SIG-M5 (cell line): ENCODE measurements at places on chromosomes 11 and 22.
A peak's percentile ranks its signal among the peaks of the same experiment; 100 is the strongest.

DNA sequence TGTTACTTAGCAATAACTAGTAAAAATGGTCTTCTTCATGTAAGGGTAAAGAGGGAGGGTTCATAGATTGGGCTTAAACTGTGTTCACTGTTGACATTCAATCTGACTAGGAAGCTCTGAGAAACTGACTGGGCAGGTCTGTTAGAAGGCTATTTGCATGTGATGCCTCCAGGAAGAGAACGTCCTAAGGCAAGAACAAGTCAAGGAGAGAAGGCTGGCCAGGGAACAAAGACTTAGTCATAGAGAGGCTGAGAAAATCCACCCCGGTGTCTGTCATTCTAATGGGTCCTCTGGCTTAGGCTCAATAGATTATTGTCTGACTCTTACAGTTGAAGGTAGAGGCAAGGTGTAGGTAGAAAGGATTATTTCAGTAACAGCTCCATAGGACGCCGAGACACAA, 50.3 kb upstream of the CD44 start:
- no peak for DNase-seq

DNA sequence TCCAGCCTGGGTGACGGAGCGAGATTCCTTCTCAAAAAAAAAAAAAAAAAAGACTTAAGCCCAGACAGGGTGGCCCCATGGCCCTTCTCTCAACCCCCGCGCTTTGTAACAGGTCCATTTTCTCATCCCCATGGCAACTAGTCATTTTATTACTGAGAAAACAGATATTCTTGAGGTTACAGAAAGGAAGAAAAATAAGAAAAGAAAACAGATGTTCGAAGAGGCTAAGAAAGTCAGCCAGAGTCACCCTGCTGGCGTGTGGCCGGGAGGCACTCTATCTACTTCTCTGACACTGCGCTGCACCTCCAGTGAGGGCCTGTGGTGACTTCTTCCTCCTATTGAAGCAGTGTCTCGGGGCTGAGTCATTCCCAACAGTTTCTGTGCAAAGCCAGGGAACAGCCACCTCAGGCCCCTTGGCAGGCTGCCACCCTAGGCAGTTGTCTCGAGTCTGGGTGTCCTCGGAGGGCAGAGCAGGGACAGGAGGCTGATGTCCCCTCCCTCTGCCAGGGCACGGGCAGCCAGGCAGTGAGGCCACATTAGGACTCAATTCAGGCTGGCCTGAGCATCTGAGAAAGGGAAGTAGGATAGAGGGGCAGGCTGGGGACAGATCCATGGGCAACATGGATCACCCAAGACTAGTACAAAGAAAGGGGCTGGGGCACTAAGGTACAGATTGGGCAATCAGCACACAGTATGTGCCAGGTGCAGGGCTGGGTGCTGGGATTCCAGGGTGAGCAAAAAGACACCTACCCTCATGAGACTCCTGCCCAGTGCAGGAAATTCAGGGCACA, 16.4 kb upstream of the SYVN1 start:
- DNase-seq, result peak; percentile 74

DNA sequence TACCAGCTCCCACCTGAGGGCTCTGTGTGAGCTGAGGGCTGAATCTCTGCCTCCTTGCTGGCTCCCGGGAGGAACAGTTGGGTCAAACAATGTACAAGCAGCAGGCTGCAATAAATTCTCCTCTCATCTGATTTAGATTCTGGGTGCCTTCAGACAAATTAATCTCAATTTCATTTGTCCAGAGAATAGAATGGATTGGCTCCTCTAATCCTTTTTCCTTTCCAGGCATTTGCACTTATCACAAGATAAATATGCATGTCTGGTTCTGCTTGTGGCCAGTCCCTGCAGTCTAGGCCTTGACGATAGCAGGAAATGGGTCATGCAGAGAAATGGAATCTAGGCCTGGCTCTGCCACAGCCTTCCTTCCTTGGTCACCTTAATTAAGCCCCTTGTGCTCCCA, 28.7 kb downstream of the UPB1 start:
- no peak for DNase-seq

GRCh38 chr22:48864748-48865147, 962.9 kb downstream of the BRD1 start:
- no peak for DNase-seq

GRCh38 chr11:129315781-129316579, 59.7 kb upstream of the BARX2 start:
- no peak for DNase-seq

GRCh38 chr11:12148466-12148865, 38.1 kb downstream of the MICAL2 start:
- DNase-seq, result no peak

DNA sequence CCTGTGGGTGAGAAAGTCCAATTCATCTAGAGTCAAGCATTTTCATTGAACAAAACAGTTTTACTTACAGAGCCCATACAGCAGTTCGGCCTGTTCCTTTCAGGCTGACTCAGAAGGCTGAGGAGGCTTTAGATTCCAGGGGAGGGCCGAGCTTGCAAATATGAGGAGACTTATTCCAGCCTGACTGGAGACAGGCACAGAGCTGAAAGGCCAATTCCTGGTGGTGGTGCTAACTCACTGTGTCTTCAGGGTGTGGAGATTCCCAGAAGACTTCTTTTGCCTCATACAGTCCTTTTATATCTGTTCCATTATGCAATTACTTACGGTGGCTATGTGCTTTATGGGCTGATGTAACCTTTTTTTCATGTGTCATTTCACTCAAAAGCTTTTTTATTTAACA, at the start of gene OR51E2:
OR51E2 (minus strand) TSS at position 269 of the 400 bp plus-strand sequence. CDS start 15,142 bp downstream, outside the sequence.
- DNase-seq, result no peak

DNA sequence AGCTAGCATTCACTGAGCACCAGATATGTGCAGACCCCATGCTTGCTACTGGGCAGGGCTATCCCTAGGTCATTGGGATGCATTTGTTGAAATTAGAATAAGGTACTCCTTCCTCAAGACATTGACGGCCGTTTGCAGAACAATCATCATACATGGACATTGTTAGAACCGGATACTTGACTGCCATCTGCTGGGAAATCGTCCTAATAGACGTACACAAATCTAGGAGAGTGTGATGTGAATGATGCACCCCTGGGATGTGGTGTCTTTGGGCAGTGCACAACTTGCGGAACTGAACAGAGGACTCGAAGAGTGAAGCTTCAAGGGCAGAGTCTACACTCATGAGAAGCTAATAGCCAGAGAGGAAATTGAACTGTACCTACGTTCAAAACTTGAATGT, 35.9 kb downstream of the MYO18B start:
- no peak for DNase-seq

DNA sequence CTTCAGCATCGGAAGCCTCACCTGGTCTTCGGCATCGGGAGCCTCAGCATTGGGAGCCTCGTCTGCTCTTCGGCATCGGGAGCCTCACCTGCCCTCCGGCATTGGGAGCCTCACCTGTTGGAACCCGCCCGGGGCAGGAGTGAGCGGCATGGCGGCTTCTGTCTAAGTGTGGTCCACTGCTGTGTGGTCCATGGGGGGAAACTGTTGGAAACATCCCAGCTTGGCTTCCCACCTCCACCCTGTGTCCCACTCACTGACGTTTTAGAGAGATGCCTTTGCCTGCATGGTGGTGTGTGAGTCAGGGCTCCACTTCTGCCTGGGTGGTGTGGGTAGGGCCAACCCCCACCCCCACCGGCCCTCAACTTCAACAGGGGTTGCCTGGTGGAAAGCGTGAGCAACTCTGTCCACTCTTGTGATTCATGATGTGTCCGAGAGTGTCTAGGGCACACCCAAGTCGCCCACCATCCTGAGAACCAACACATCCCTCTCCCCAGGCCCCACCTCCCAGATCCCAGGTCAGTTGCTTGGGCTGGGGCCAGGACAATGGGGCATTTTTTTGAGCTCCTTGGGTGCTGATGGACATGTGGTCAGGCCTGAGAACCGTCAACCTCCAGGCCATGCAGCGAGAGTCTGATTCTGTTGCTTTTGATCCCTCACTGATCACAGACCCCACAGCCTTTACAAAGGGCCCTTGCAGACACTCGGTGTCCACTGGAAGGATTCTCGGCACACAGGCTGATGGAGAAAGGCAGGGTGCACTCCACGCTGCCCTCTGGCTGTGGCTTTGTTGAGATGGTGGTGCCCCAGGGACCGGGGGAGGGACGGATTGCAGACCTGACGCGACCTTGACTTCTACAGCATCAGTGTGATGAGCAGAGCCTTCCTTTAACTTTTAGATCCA, 406.7 kb downstream of the TBC1D22A start:
- no peak for DNase-seq

- DNase-seq, result no peak
Observed at GRCh38 chr11:90601261-90601660, 378.4 kb upstream of the CHORDC1 start.

GRCh38 chr11:88739524-88739923, 326.3 kb downstream of the GRM5 start:
- DNase-seq, result no peak

GRCh38 chr11:46285594-46286033, 8.2 kb downstream of the CREB3L1 start:
- no peak for DNase-seq

DNA sequence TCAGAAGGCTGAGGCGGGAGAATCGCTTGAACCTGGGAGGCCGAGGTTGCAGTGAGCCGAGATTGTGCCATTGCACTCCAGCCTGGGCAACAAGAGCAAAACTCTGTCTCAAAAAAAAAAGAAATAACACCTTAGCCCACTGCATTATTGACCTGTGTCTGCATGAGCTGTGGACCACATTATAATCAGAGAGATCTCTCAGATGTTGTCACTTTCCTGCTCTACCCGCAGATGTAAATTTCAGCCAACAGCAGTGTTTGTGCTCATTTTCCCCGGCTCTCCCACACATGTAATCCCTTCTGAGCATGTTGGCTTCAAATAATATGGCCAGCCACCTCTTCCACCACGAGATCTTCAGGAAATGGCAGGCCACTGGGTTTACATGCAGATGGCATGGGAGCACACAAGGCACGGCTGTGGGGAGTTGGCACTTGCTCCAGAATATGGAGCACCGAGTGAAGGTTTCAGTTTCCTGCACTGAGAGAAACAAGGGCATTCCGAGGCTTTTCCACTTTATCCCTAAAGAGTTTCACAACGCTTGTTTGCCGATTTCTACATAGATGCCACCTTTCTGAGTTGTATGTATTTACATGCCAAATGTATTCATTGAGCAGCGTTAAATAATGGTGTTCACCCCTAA, 19.7 kb downstream of the CDPF1 start:
- DNase-seq, result no peak

- DNase-seq, result no peak
Observed at GRCh38 chr11:14273895-14274294, 85.1 kb downstream of the RRAS2 start.

GRCh38 chr11:44608991-44609782, 43.7 kb downstream of the CD82 start:
- DNase-seq, result no peak
